ENCODE measurements at places on chromosomes 7 and 10. TPM values are rescaled to one million over a fixed set of nuclear protein-coding genes. Genes with fewer than 3 reads are reported as not detected.

The CISD1 gene
- 23.8 TPM for total RNA-seq

- H3K36me3 ChIP-seq = peaks cover 76% of the 10 kb centered on the region
- H3K27ac ChIP-seq = no peak overlapping the region
- H3K27me3 ChIP-seq = no peaks in the 10 kb centered on the region
- no peak for DNase-seq
Measured at GRCh38 chr10:22583683-22584082, 130.7 kb downstream of the PIP4K2A start.

The PRKG1 gene
- not detected for total RNA-seq

DNA sequence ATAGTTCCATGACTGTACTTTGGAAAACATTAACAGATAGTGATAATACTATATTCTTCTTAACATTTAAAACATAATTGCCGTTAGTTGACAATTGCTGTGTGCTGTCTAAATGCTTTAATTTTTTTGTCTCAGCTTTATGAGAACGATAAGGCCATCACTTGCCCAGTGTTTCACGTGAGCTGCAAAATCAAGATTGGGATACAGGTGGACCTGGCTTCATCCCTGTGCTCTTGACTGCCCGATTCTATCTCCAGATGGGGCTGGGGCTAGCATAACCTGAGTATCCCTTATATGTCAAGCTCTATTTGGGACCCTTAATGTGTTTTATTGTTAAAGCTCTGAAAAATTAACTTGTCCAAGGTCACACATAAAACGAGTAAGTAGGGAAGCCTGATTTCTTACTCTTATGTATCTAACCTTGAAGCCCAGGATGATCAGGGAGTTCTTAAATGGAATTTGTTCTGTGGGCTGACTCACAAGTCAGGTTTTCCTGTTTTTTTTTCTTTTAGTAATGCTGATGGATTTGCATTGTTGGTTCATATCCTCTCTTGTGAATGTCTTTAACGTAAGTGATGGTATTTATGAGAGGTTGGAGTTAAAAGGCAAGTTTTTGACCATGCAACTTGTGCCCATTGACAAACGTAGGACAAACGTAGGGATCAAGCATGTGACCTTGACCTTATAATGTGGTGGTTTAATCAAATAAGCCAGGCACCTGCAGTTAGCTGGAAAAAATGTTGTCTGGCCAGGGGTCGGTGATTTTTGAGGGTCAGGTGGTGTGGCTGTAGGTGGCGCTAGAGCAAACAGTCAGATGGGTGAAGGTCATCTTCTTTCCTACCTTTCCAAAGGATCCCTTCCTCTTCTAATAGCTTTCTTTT lies 3.6 kb downstream of the PRKAR2B start:
- peaks cover 27% of the 10 kb centered on the region for H3K27me3 ChIP-seq
- H3K36me3 ChIP-seq = no peaks in the 10 kb centered on the region
- H3K4me1 ChIP-seq = peaks cover 9% of the 10 kb centered on the region
- H3K27ac ChIP-seq = no peak overlapping the region
- H3K4me3 ChIP-seq = no peak overlapping the region

- H3K27me3 ChIP-seq = peaks cover 16% of the 10 kb centered on the region
- no peaks in the 10 kb centered on the region for H3K4me1 ChIP-seq
- no peaks in the 10 kb centered on the region for H3K36me3 ChIP-seq
- DNase-seq = no peak
Measured at GRCh38 chr7:39847227-39847626, 102.8 kb upstream of the CDK13 start.

The CTAGE4 gene
- total RNA-seq = not detected

- H3K4me1 ChIP-seq = peaks cover 12% of the 10 kb centered on the region
- no peak overlapping the region for H3K27ac ChIP-seq
- H3K36me3 ChIP-seq = no peaks in the 10 kb centered on the region
- no peak for DNase-seq
Measured at GRCh38 chr7:158957921-158958491, 101.6 kb downstream of the DYNC2I1 start.

- H3K27ac ChIP-seq = peak overlapping the region; percentile 97
- peak overlapping the region; percentile 100 for H3K4me3 ChIP-seq
- H3K36me3 ChIP-seq = peaks cover 40% of the 10 kb centered on the region
Measured at GRCh38 chr10:96716390-96716789, 3.9 kb downstream of the PIK3AP1 start.

GRCh38 chr7:17939211-17939605 lies 1.1 kb downstream of the SNX13 start:
- peaks cover 17% of the 10 kb centered on the region for H3K36me3 ChIP-seq

GRCh38 chr10:76444034-76444800 lies 1012.8 kb downstream of the LRMDA start:
- H3K36me3 ChIP-seq = no peaks in the 10 kb centered on the region
- H3K4me3 ChIP-seq = no peak overlapping the region
- H3K4me1 ChIP-seq = no peaks in the 10 kb centered on the region

The HHEX gene
- 50.3 TPM for total RNA-seq

- DNase-seq = no peak
- H3K27me3 ChIP-seq = no peaks in the 10 kb centered on the region
- H3K4me3 ChIP-seq = no peak overlapping the region
- H3K27ac ChIP-seq = no peak overlapping the region
Measured at GRCh38 chr10:29849126-29849833, 210.1 kb downstream of the JCAD start.

DNA sequence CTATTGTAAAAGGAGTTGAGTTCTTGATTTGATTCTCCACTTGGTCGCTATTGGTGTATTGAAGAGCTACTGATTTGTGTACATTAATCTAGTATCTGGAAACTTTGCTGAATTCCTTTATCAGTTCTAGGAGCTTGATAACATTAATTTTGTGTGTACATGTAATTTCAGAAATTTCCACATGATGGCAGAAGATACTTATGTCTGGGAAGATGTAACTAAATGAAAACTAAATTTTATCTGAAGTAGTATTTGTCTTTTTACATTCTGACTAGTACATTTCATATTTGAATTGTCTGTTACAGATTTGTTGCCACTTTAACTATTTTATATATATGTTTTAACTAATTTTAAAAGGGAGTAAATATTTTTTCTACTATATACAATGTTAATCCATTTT lies 27.6 kb downstream of the SDHAF3 start:
- DNase-seq = no peak
- no peak overlapping the region for H3K27ac ChIP-seq
- peaks cover 42% of the 10 kb centered on the region for H3K36me3 ChIP-seq

GRCh38 chr7:112052993-112053736 lies 153.0 kb downstream of the DOCK4 start:
- no peak for DNase-seq
- H3K4me3 ChIP-seq = no peak overlapping the region
- no peaks in the 10 kb centered on the region for H3K36me3 ChIP-seq
- peaks cover 1% of the 10 kb centered on the region for H3K27me3 ChIP-seq

The KCNMA1 gene
- 3.3 TPM for total RNA-seq

The TEX36 gene
- total RNA-seq = not detected

DNA sequence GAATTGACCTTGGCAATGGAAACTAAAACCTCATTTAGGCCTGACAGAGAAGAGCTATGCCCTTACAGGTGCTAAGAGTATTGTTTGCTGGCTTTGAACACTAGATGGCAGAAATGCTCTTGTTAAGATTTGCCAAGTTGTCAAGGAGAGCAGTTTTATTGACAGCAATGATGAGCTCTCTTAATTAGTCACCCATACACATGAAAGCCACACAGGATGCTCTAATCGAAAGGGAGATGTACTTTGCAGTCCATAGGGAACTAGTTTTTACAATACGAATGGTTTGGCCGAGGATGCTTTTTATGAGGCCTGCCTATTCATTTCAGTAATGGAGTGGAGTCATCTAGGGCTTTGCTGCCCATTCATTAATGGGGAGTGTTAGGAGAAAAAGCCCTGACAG lies 45.4 kb upstream of the MBL2 start:
- no peak overlapping the region for H3K4me3 ChIP-seq
- H3K36me3 ChIP-seq = no peaks in the 10 kb centered on the region
- H3K4me1 ChIP-seq = peaks cover 6% of the 10 kb centered on the region
- H3K27ac ChIP-seq = no peak overlapping the region
- no peak for DNase-seq

- H3K36me3 ChIP-seq = peaks cover 67% of the 10 kb centered on the region
- H3K27me3 ChIP-seq = no peaks in the 10 kb centered on the region
- H3K27ac ChIP-seq = peak within 1 kb of the TSS; percentile 98
Measured at GRCh38 chr10:1048732-1049424, at the start of gene IDI1. TSS of gene IDI1 (minus strand) at chr10:1049119. CDS start at chr10:1049003, 116 bp downstream.

- H3K27ac ChIP-seq = no peak overlapping the region
- H3K4me1 ChIP-seq = peaks cover 28% of the 10 kb centered on the region
- no peak overlapping the region for H3K4me3 ChIP-seq
- no peaks in the 10 kb centered on the region for H3K36me3 ChIP-seq
- no peak for DNase-seq
Measured at GRCh38 chr7:24972991-24973390, 7.0 kb downstream of the OSBPL3 start.

GRCh38 chr7:158996214-158997109 lies 140.1 kb downstream of the DYNC2I1 start:
- H3K27ac ChIP-seq = no peak overlapping the region
- H3K36me3 ChIP-seq = no peaks in the 10 kb centered on the region
- no peak for DNase-seq
- H3K27me3 ChIP-seq = peaks cover 9% of the 10 kb centered on the region

DNA sequence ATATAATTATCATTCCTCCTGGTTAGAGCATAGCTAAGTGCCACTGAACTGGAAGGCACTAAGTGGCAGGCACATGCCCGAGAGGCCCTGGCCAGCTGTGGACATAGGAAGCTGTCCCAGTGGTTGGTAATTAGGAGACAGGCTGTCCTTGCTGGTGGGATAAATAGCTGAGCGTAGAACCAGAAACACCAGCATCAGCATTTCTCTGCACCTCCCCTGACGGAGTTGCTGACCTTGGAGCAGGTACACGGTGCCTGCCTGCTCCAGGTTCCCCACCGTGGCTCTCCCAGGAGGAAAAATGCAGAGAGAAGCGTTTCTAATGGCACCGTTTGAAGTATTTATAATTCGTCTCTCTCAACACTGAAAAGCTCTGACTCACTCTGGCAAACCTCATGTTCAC lies 5.6 kb upstream of the ABLIM1 start:
- no peak overlapping the region for H3K27ac ChIP-seq
- no peaks in the 10 kb centered on the region for H3K36me3 ChIP-seq
- H3K4me1 ChIP-seq = no peaks in the 10 kb centered on the region
- peaks cover 7% of the 10 kb centered on the region for H3K27me3 ChIP-seq
- H3K4me3 ChIP-seq = no peak overlapping the region

The ERVW-1 gene
- not detected for total RNA-seq

- peaks cover 14% of the 10 kb centered on the region for H3K27me3 ChIP-seq
- no peaks in the 10 kb centered on the region for H3K36me3 ChIP-seq
- H3K4me1 ChIP-seq = no peaks in the 10 kb centered on the region
- no peak overlapping the region for H3K4me3 ChIP-seq
- no peak overlapping the region for H3K27ac ChIP-seq
Measured at GRCh38 chr10:43681721-43682120, 33.0 kb upstream of the ZNF32 start.

- DNase-seq = no peak
- H3K4me3 ChIP-seq = no peak overlapping the region
- H3K27ac ChIP-seq = no peak overlapping the region
- H3K27me3 ChIP-seq = no peaks in the 10 kb centered on the region
- H3K36me3 ChIP-seq = no peaks in the 10 kb centered on the region
Measured at GRCh38 chr7:157864911-157865310, 528.1 kb downstream of the DNAJB6 start.

DNA sequence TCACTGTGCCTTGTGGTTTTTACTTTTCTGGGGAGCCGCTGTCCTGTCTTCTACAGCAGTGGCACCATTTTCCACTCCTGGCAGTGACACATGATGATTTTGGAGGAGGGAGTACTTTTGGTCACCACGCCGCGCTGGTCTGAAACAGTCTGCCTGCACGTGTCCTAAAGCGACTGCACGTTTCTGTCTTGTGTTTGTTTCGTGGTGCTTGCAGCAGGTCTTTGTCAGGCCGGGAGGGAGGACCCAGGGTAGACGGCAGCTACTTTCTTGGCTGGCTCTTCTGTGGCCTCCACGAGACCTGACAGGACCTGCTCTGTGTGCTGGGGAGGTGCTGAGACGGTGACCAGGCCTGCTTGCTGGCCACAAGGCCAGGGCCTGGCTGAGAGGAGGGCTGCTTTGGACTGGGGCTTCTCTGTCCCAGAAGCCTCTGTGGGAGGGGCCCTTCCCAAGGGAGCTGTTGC lies 82.0 kb downstream of the GLRX3 start:
- no peaks in the 10 kb centered on the region for H3K4me1 ChIP-seq
- H3K27me3 ChIP-seq = no peaks in the 10 kb centered on the region
- H3K36me3 ChIP-seq = no peaks in the 10 kb centered on the region
- no peak overlapping the region for H3K27ac ChIP-seq
- DNase-seq = no peak
